Keratinocyte (primary cell): ENCODE measurements at places on chromosomes 7 and 10.

DNA sequence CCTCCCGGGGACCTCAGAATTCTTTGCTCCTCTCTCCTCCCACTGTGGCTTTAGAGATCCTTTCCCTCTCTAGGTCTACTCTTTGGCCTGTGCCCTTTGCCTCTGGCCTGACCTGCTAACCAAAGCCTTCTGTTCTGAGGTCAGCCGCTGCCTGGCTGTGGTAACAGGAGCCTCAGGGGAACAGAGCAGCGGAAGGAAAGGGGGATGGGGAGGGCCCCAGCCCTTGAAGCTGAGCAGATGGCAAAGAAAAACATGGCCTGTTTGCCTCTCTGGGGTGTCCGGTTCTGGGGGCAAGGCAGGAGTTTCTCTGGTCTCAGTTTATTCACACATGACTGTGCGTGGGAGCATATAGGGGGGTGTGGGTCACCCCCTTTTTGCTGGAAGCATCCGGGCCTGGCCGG lies 28.2 kb downstream of the COL26A1 start:
- no peak overlapping the region for H3K27ac ChIP-seq
- no peaks in the 10 kb centered on the region for H3K4me1 ChIP-seq
- no peak overlapping the region for H3K4me3 ChIP-seq
- H3K36me3 ChIP-seq, result no peaks in the 10 kb centered on the region

DNA sequence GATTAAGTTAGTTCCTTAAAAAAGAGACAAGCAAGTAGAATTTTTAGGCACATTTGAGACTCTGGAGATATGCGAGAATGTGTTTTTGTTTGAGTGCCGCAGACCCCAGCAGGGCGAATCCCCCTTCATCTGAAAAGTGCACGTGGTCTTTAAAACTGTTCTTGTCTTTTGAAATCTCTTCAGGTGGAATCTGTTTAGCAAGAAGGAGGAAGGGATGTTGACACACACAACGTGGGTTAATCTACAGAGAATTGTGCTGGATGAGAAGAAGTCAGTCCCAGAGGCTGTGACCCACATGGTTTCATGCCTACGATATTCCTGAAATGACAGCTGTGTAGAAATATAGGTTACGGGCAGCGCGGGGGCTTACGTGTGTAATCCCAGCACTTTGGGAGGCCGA lies 27.1 kb upstream of the ZFAND2A start:
- no peaks in the 10 kb centered on the region for H3K27me3 ChIP-seq
- no peaks in the 10 kb centered on the region for H3K36me3 ChIP-seq
- no peak overlapping the region for H3K27ac ChIP-seq

- no peaks in the 10 kb centered on the region for H3K27me3 ChIP-seq
- H3K27ac ChIP-seq, result no peak overlapping the region
- no peaks in the 10 kb centered on the region for H3K36me3 ChIP-seq
- no peaks in the 10 kb centered on the region for H3K4me1 ChIP-seq
These were observed 1004.9 kb downstream of the KCNMA1 start for GRCh38 chr10:76632767-76633051.

GRCh38 chr10:102949916-102950315 lies 31.8 kb downstream of the CNNM2 start:
- no peaks in the 10 kb centered on the region for H3K36me3 ChIP-seq
- H3K4me1 ChIP-seq, result no peaks in the 10 kb centered on the region
- H3K27ac ChIP-seq, result no peak overlapping the region
- no peak for DNase-seq
- no peaks in the 10 kb centered on the region for H3K27me3 ChIP-seq
